ENCODE measurements at places on chromosomes 16 and 17.

- no peak for DNase-seq
These were observed 3.5 kb upstream of the DRG2 start for GRCh38 chr17:18084256-18084655.

DNA sequence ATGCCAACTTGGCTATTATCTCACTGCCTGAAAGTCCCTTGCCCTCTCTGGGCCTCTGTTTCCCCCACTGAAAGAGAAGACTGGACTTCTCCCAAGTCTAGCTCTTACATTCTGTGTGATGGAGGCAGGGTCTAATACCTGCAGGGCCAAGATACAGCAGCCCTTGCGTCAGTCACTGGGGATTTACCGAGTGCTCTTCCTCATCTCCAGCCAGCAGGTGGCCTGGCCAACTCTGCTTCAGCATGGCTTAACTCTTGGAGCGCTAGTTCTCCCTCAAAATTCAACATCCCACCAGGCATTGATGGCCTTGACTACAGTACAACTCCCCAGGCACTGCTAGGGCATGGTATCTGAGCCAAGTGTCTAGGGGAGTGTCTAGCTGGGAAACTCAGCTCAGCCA is 19.9 kb upstream of the MTMR4 start:
- no peak for DNase-seq

GRCh38 chr16:12063435-12063834 is 86.9 kb downstream of the SNX29 start:
- no peak for DNase-seq

GRCh38 chr17:63845509-63845908 is 3.0 kb upstream of the SMARCD2 start:
- no peak for DNase-seq

DNA sequence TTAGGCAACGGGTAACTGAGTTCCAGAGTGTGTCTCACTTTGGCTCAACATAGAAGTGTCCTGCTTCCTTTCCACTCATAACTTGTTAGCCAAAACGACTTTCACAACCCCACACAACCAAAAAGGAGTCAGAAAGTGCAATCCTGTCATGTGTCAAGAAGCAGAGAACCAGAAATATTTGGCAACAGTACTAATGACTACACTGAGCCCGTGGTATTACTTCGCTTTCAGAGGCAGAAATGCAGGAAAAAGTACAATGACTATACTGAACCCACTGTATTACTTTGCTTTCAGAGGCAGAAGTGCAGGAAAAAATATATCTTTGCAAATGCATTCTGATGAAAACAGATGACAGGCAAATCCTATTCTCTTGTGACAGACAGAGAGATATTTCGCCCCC is 484.6 kb downstream of the KIF2B start:
- no peak for DNase-seq

- DNase-seq = no peak
These were observed 223.9 kb downstream of the WWOX start for GRCh38 chr16:78323315-78323714.

DNA sequence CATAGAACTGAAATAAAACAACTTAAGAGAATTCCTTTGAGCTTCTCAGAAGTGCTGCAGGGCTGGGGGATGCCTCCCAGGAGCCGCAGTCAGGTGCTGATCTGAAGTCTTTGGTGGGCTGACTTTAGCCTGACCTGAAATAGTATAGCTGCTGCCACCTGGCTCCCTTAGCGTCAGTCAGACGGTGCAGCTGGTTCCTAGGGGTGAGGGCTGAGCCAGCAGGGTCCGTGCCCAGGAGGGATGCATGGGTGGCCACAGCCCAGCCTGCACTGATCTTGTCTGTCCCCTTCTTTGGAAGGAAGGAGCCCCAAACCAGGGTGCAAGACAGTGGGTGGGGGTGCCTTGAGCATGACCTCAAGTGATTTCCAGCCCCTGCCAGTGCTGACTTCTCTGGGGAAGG is 11.5 kb downstream of the MAPT start:
- no peak for DNase-seq

- DNase-seq = no peak
These were observed 194.9 kb upstream of the TNRC6C start for GRCh38 chr17:77763575-77763974.

DNA sequence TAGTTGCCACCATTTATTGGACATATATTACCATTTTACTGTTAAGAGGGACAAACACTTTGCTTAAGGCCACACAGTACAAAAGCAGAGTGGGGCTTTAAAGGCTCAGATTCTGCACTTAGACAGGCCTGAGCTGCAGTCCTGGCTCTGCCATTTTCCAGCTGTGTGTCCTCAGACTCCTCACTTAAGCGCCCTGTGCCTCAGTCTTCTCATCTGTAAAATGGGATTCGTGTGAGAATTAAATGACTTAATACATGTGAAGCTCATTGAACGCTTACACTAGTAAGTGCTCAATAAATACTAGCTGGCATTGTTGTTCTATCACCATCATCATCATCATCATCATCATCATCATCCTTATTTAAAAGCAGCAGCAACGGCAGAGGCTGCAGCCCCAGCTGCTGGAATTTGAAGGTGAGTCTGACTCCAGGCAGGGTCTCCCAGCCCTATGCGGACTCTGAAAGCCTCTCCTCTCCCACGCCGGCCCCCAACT is 445 bp upstream of the CACNG5 start:
- no peak for DNase-seq

- no peak for DNase-seq
These were observed 2.3 kb upstream of the ALKBH5 start for GRCh38 chr17:18181358-18181757.

DNA sequence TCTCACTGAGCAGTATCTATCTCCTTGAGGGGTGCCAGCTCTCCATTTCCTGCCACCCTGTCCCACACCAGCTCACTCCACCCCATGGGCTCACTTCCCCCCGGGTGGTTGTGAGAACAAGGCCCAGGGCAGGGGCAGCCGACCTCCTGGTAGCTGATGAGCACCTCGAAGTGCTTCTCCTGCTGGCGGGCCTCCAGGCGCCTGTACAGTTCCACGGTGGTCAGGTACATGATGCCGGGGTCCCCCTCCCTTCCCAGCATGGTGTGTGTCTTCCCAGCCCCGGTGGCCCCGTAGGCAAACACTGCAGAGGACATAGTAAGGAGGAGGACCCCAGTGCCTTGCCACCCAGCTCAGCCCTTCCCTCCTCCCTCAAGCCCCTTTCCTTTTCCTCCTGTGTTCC is 12.5 kb downstream of the KIF18B start:
- DNase-seq = no peak

DNA sequence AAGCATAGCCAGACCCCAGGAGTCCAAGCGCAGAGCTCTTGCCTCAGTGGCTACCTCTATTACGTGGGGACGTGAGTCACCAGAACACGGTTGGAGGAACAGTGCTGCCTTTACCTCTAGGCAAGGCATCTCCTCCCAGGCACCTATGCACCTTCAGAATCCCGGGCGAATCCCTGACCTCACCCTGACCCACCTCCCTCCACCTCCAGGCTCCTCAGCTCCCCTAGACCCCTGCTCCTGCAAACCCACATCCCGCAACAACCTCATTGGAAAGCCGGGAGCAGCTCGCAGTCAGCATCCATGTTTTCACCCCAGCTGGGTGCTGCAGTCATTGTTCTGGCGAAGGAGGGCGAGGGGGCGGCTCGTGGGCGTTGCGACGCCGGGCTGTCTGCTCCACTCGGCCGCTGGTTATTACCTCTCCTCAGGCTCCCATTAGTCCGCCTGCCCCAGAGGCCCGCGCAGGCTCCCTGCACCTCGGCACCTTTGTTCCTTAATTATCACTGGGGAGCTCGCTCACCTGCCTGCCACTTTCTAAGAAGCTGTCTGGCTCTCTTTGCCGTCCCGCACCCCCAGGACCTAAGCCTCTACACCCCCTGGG is 24.6 kb upstream of the DLX4 start:
- no peak for DNase-seq

GRCh38 chr17:63918305-63918704 is 334 bp downstream of the GH1 start:
- no peak for DNase-seq

DNA sequence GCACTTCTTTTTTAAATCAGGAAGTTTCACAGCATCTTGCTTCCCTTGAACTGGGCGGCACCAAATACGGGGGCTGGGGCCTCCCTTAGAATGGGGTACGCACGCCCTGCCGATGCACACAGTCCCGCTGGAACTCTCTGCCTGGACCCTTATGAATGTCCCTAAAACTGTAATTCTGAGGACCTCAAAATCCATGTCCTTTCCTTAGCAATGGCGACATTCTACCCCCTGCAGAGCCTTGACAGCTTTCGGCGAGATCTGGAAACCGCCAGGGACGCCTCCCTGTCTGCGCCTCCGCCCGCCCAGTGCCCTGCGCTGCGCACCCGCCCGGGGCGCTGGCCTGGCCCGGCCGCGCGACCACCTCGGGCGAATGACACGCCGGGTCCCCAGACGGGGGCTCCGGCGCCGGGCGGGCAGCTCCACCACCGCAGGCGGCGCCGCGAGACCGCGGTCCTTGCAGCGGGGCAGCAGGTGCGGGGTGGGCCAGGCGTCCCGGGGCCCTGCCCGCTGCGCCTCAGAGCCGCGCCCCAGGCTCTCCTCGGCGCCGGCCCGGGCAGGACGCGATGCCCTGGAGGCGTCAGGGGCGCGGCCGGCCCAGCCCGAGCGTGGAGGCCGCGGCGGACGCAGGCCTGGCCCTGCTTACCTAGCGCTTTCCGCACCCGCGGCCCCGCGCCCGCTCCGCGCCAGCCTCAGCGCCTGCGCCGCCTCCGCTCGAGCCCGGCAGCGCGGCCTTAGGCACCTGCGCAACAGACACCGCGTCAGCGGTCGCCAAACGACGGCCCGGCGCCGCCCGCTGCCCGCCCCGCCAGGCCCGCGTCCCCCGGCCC is 548 bp downstream of the HAGH start:
- DNase-seq = peak; percentile 80

DNA sequence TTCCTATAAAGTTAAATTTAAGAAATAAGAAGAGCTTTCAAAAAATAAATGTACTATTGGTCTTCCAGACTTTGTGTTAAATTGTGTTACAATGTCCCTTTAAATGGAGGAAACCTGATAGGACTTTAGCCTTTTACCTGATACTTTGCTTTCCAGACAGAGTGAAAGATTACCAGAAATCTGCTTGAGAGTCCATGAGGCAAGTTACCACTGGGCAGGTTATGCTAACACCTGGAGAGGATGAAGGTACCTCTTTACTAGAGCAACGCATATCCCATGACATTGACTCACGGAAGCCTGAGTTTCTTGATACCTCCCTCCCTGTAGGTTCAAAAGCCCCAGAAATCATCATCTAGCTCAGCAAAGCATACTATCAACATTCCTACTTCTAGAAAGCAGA is 143.9 kb upstream of the C17orf78 start:
- DNase-seq = no peak

- peak; percentile 80 for DNase-seq
These were observed 10.5 kb downstream of the DBNDD1 start for GRCh38 chr16:90008708-90009145.

- no peak for DNase-seq
These were observed 7.1 kb downstream of the CHD9NB start for GRCh38 chr16:53045341-53046220.

DNA sequence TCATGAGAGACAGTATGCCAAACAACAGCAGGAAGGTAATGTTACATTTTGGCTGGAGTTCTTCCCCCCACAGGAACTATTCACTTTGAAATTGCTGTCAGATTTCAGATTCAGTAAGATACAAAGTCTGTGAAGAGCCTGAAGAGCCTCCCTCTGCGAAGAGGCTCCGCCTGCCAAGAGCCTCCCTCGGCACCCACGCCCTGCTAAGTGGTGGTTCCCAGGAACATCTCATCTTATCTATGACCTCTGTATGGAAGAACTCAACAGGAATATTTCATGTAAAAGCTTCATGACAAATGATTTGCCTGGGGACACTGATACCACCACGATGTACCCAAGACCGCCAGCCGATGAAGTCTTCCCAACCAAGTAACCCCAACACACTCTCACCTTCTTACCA is 3.2 kb downstream of the ZC3H7A start:
- no peak for DNase-seq

DNA sequence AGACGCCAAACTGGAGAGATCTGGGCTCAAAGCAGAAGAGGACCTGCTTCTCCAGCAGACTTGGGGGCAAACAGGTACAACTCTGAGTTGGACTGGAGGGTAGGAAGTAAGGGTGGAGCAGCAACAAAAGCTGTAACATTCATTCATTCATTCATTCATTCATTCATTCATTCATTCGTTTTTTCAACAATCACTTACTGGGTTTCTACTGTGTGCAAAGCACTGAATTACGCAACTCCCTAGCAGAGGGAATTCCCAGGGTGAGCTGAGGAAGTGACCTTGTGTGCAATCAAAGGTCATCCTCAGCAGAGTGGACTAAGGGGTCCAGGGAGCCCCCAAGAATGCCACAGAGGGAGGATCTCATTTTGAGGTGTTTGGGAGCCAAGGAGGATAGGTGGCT is 231.1 kb upstream of the SDK2 start:
- no peak for DNase-seq

DNA sequence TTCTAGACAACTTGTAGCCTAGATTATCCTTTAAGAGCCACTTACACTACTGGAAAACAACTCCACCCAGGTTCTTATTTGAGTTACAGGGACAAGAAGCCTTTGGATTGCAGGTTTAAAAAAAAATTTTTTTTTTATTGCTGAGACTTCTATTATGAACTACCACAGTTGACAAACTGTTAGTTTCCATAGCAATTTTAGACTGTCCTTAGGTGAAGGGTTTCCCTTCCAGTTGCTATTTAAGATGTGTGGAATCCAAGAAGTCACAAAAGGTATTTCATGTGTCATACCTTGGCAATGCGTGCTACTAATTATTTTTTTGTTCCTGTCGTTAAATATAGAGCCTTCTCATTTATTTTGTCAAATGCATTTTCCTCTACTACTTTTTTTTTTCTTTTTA is 253.2 kb downstream of the PRKCA start:
- DNase-seq = no peak

DNA sequence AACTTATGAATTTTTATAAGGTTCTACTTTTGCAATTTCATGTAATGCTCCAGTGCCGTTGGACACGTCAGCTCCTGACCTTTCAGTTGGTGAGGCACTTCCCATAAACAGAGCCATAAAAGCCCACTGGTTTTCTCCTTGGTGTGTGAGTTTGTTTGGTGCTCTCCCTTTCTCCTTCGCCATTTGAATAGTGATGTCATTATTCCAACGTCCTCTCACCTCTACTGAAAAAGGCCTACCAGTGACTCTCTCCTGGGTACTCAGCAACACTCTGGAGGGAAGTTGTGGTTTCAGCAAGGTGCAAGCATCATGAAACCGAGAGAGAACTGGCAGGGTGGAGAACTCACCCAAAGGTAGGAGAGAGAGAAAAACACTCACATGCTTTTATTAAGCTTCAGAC is 29.6 kb upstream of the HNF1B start:
- peak; percentile 86 for DNase-seq

- DNase-seq = no peak
These were observed 13.8 kb upstream of the KRTAP9-2 start for GRCh38 chr17:41212524-41213169.

- DNase-seq = no peak
These were observed 18.6 kb upstream of the COL1A1 start for GRCh38 chr17:50219939-50220465.

DNA sequence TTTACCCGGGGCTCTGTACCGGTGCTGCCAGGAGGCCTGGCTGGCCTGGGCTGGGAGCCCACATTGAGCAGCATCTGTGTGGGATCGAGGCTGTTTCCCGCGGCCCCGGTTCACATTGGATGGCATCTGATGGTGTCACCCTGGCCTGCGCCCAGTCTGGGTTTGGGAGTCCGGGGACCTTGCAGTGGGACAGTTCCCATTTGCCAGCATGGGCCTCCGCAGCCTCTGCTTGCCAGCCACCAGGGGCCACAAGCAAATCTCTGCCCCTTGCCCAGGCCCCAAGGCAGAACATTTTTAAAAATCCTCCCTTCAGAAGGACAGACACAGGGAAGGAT is 64.5 kb downstream of the BANP start:
- no peak for DNase-seq

All from GM12865 (cell line).